ELR (cell line): ENCODE measurements at places on chromosomes 2 and 18.

- DNase-seq = no peak
Measured at GRCh38 chr2:49371128-49371701, 216.9 kb upstream of the FSHR start.

GRCh38 chr18:72427721-72428120 is 116.4 kb downstream of the CBLN2 start:
- DNase-seq = no peak

- peak; percentile 68 for DNase-seq
Measured at GRCh38 chr2:84865181-84865783, 15.6 kb downstream of the TRABD2A start.

DNA sequence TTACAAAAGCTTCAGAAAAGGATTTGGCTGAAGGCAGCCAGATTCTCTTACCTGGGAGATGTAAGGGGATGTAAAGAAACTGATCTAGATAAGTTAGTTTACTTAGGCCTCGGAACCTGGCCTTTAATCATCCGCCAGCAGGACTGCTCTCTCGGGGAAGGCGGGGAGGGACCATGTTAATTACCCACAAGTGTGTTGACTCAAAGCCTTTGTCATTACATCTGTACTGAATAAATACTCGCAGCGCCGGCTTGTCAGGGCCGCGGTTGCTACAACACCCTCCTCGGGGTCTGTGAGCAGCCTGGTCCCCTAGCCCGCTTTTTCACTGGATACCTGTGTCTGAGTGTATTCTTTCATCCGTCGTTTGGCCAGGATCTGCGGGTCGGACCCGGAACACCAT is 6.7 kb downstream of the CHMP3 start:
- DNase-seq = no peak

DNA sequence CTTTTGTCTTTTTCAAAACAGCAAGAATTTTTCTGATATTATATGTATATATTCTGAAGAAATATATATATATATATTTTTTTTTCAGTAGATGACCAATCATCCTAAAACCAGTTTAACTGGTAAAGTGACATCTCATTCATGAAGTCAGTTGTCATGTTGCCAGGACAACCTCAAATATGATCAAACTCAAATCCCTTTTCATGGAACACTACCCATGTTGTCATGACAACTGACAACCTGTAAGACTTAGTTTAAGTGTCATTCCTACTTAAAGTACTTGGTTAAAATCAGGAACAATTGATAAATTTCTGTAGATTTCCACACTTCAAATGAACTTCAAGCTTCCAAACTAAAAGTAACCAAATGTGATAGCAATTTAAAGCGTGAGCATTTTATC is 101.8 kb upstream of the ERBB4 start:
- DNase-seq = no peak

DNA sequence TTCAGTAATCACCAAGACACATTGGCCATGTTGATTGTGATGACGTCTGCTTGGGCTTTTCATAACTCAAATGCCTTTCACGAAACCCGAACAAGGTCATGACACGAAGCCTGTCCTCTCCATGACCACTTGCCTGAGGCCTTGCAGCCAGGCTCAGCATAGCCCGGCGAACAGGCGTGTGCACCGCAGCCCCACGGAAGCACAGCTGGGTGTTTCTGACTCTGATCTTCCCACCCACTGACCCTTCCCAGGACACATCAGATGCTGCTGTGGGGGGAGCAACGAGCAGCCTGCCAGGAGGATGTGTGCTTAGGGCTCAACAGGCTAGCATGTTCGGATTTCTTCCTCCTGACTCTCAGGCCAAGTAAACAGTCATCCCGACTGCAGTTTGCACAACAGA is 369.4 kb upstream of the SALL3 start:
- no peak for DNase-seq

GRCh38 chr2:202377207-202377761 is 1.2 kb downstream of the BMPR2 start:
- peak; percentile 73 for DNase-seq

DNA sequence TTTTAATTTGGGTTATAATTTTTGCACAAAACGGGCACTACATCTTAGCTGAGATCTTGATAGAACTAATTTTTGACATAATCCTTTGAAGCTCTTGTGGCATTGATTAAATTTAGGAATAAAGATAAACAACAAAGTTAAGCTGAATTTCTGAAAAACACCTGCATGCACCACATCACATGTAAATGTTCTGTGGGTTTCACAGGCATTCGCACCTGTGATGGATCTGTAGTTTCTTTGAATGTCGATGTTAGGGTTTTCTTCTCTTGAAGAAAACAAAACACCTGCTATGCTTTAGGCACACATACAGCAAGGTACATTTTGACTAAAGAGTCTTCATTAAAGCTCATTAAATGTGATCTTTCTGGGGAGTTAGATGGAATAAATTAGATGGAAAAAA is 60.3 kb downstream of the RPIA start:
- no peak for DNase-seq

GRCh38 chr18:8741532-8741931 is 36.2 kb downstream of the MTCL1 start:
- no peak for DNase-seq

GRCh38 chr2:157751462-157752058 is 122.9 kb upstream of the ACVR1C start:
- DNase-seq = no peak

GRCh38 chr2:18976168-18976961 is 382.1 kb downstream of the OSR1 start:
- DNase-seq = peak; percentile 88

DNA sequence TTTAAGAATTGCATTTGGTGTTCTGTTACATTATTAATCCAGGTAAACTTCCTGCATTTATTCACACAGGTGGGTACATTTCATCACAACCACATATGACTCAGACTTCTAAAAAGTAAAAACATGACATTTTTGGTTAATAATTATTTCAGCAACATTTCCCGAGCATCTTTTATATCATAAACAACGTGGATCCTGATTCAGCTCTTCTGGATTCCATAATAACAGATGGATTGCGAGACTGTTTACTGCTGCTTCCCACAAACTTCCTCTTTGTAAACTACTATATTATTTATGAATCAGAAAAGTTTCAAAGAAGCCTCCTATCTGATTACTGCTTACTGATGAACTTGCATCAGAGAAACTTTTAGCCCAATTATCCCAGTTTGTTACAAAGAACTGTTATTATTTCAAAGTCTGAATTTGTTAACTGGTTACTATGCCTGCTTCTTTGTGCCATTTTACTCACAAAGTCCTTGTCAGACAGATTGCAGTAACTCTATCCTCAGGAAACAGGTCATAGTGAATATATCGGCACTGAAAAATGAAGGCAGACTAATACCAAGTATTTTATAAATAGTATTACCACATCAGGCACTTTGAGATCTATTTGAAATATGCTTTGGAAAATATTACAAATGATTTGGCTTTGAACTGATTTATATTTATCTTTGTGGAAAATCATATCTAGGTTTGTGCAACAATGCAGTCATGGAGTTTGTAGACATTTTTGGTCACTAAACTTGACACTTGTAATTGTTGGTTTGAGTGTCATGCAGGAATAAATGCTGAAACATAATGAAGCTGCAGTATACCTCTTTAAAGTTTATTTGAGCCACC is 511.6 kb downstream of the PLCL1 start:
- DNase-seq = peak; percentile 41

DNA sequence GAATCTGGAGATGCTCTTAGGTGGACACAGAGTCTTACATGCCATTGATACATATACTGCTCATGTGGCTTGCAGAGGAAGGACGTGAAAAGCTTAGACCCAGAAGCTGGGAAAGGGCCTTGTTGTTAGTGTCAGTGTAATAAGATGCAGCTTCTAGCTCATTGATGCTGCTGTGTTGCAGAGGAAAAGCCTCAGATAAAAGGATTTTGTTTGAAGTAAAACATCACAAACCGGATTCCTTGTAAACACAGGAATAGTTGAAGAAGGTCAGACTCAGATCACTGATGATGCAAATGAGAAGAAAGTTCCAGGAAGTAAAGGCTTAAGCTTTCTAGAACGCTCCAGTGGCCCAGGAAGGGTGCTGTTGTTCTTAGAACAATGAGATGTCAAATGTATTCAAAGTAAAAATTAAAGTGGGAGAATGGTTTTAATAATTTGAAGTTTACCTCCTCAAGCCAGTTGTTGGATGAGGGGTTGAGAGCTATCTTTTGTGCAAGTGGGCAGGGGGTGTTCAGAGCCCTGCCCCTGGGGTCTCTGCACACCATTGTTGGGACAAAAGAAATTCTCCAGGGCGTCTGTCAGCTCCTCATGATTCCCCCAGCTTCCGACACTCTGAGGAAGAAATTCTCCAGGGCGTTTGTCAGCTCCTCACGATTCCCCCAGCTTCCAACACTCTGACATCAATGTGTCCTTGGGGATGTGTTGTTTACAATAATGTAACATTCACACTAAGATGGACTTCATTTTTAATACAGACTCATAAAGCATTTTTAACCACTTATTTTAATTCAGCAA is 61.3 kb upstream of the CHMP1B start:
- no peak for DNase-seq

DNA sequence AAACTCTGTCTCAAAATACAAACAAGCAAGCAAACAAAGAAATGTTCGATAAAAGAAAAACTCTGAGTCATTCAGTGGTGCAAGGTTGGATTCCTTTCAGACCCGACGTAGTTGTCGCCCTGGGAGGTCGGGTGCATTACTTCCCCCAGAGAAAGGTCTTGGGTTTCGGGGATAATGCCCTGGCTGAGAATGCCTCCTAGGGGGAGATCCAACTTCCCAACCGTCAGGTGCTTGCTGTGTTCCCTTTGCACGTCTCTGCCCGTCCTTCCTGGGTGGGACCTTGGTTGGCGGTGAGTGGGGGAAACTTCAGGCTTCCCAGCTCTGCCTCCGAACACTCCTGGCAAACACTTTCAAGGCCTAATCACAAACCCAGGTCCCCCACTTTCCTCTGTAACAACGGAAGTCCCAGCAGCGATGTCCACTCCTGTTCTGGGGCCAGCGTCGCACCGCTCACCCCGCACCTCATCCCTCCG is 609 bp downstream of the TPGS2 start:
- DNase-seq = peak; percentile 67

DNA sequence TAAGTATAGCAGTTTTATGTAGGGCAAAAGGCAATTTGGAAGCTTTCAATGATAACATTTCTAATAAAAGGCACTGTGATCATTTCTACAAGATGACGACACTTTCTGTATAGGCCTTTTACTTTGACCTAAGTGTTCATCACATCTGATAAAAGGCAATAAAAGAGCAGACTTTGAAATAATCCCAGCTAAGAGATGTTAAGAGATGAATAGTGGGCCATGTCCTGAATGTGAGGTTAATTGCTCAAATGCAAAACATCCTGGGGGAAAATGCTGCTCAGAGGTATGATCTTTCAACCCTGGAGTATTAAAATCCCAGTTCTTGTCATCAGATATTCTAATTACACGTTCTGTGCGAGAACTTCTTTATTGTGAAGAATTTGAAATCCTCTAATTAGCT is 677.6 kb downstream of the SOCS6 start:
- no peak for DNase-seq

DNA sequence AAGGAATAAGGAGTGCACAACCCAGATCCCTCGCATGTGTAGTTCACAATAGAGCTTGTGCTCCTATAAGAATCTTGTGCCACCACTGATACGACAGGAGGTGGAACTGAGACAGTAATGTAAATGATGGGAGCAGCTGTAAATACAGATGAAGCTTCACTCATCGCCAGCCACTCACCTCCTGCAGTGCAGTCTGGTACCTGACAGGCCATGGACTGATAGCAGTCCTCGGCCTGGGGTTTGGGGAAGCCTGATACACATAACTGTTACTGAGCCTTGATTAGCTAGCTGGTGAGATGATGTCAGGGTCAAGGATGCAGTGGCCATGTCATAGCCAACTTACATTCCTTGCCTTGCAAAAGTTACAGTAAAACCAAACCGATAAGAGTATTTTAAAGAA is 376.6 kb downstream of the NBAS start:
- no peak for DNase-seq

DNA sequence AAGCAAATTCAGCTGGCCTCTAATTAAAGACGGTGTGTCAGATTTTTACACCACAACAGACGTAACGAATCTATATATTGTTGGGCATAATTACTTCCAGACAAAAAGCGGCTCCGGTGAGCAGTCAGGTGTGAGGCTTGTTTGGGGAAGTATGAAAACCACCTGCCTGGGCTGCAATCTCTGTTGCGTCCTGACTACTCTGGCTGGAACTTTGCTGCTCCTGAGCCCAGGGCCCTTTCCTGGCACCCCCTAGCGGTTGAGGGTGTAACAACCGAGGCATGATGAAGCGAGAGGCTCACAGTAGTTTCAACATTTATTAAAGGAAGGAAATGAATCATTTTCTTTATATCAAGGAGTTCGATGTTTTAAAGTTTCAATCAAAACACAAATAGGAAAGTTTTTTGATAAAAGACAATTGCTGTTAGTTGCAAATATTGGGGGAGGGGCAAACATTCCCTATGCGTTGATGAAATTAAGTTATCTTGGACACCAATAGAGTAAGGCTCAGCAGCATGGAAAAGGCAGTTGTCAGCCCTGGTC is 10.6 kb upstream of the ITGB6 start:
- peak; percentile 73 for DNase-seq

GRCh38 chr18:8389391-8390340 is 219.6 kb upstream of the RAB12 start:
- DNase-seq = peak; percentile 73

GRCh38 chr2:127098711-127099110 is 8.2 kb downstream of the BIN1 start:
- DNase-seq = no peak

DNA sequence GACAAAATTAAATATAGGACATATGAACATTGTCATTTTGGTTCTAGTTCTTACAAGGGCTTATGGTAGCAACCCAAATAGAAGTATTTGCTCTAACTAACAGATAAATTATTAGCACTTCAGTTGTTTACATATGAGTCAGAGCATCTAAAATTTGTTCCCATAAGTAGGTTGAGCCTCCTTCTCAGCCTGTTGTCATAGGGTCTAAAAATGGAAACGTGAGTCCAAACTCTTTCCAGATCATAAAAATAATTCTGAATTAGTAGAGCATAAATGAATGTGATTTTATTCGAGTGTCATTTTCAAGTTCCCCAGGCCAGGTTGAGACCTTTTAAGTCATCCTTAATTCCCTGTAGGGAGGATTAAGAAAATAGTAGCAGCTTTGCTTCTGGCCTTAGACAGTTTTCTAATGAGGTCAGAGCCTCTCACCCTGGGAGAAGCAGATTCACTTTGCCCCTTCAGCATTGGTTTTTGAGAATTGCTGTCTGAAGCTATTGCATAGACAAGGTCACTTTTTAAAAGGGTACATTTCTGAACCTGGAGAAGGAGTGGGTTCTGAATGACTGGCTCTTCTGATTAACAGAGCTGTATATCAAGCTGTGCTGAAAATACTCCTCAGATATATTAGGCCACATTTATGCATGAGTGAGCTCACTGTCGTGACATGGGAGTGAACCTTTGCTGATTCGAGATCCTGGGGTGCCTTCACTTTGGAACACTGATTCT is 164.3 kb downstream of the NEDD4L start:
- DNase-seq = peak; percentile 68

DNA sequence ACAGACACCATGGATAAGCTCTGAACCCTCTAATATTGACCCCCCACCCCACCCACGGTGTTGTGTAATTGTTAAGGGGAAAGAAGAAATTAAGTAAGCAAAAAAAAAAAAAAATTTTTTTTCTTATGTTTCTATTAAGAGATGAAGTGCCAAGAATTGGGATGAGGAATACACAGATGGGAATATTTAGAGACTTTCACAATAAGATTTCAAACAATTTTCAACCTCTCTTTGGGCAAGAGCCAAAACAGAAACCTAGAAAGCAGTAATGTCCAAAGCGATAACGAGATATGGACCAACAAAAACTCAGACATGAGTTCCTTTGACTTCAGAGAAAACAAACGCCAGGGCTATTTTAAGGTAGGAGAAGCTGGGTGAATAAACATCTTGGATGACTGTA is 14.4 kb downstream of the PIEZO2 start:
- no peak for DNase-seq
